ENCODE measurements at places on chromosomes 7 and 10.

DNA sequence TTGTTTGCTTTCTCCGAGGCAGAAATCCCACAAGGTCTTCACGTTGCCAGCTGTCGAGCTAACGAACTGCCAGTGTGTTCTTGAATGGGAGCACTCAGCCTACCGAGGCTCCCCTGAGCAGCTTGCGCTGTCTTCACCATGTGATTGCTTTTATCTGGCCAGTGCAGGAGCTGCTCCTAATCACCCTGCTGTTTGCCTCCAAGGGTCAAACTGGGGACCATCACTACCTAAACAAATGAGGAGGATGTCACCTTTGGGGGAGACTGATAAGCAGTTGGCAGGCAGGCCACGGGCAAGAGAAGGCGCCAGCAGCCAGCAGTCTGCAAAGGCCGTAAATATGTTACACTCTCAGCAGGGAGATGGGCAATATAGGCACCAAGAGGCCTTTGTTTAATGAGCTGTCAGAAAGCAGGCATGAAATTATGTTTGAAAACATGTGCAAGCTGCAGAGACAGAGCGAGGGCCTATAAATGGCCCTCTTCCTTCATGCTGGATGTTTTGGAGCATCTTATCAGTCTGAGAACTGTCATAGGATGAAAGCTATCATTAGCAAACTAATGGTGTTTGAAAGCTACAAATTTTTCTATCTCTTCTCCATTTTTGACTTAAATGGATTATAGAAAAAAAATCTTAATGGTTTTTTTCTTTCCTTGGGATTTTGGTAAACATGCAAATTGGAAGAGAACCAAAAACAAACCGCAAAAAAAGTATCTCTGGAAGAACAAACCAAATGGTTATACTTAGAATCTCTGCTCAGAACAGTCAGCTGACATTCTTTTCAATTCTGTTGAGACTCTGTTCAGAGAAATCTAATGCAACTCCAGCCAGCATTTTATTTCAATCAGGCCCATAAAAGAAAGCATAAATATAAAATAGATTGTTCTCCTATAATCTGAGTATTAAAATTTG is 267.3 kb upstream of the NPVF start:
- DNase-seq = no peak

DNA sequence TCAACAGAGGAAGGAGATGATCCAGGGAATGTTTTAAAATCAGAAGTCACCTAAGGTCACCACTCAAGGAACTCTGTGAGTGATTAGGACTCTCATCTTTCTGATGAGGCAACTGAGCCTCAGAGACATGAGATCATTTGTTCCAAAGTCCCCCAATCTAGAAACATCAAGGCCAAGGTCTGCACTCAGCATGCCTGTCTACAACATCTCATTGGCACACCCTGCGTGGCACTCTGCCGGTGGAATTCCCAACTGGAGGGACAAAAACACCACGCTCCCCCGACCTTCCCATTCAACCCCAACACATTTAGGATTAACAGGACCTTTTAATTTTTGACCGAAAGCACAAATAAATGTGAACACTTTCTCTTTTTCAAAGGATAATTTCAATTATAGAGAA is 31.4 kb downstream of the CPXM2 start:
- no peak for DNase-seq

- no peak for DNase-seq
Observed at GRCh38 chr10:132328738-132329137, 3.3 kb upstream of the LRRC27 start.

GRCh38 chr7:33129806-33130153 is 416 bp downstream of the BBS9 start:
- DNase-seq = no peak

DNA sequence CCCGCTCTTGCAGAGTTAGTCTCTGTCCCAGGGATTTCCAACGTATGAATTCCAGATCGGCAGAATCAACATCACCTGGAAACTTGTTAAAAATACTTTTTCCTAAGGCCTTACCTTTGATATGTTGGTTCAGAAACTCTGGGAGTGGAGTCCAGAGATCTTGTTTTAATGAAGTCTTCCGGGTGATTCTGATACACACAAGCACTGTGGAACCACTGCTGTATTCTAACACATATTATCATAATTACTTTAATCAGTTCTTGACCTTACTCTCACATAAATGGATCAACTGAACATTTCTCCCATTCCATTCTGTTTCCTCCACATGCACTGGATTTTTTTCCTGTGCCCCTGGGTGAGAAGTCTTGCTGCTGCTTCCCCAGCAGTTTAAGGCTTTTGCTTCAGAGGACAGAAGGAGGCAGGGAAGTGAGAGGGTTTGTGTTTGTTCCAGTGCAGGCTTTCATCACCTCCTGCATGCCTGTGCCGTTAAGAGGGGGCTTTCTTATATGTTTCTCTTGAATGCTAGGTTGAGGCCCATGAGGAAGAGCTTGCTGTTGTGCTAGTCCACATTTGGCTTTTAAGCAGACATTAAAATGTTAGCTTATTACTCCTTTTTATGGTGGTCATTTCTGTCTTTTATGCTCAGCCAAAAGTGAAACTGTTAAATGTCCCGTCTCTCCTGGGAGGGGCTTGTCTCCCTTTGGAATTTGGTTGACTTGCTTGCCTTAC is 32.4 kb downstream of the CCSER2 start:
- no peak for DNase-seq

- no peak for DNase-seq
Observed at GRCh38 chr10:123142701-123143161, 5.2 kb upstream of the HMX2 start.

DNA sequence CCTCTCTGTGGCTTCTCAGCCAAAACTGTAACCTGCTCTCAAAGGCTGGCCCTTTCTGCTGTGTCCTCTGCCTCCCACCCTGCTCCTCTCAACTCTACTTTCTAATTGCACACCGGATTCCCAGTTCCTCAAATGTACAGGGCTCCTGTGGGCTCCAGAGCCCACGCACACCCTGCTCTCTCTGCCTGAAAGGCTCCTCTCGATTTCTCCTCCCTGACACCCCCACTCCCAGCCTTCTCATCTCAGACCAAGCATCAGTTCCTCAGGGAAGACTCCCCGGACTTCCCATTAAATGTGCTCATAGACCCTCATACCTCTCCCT is 111.7 kb upstream of the STEAP1B start:
- no peak for DNase-seq

GRCh38 chr10:72259491-72260238 is 14.1 kb upstream of the DDIT4 start:
- DNase-seq = peak; percentile 82

GRCh38 chr10:118868589-118868988 is 113.8 kb upstream of the CACUL1 start:
- DNase-seq = no peak

DNA sequence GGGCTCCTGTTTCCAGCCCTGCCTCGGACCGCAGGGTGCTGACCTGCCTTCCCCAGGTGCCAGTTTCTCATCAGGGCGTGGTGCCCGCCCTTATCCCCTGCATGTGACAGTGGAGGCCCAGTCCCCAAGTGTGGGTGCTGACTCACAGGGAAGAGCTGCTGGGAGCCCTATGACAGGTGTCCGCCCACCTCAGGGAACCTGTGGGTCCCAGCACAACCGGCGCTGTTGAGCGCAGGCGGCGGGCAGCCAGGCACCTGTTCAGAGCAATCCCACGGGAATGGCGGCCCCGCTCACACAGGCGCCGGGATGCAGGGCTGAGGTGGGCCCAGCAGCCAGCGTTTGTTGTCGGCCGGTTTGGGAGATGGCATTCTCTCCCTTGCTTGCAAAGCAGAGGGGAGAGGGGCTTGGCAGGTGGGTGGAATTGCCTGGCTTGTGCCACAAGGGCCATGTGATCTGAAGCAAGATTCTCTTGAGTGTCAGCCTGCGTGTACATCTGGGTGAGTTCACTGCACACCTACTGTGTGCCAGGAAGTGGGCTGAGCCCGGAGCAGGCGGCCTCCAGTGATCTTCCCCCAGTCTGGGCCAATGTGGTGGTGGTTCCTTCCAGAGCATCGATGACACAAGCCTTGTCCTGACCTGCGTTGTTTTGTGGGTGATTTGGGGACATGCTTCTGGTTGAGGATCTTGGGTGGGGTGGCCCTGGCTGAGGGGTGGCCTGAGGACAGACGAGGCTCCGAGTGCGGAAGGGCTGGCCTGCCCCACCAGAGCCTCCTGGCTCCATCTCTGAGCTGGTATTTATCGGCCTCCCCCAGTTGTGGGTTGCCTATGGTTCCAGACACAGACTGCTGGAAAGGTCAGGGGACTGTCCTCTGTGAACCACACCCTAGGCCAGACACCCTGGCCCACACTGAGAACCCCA is 2.4 kb downstream of the PWWP2B start:
- no peak for DNase-seq

- DNase-seq = no peak
Observed at GRCh38 chr7:155684543-155684942, 40.1 kb downstream of the RBM33 start.

GRCh38 chr7:45920502-45921380 is at the start of gene IGFBP3:
Gene IGFBP3 (minus strand): TSS chr7:45921272. CDS start chr7:45921140, 132 bp downstream.
- peak; percentile 34 for DNase-seq

DNA sequence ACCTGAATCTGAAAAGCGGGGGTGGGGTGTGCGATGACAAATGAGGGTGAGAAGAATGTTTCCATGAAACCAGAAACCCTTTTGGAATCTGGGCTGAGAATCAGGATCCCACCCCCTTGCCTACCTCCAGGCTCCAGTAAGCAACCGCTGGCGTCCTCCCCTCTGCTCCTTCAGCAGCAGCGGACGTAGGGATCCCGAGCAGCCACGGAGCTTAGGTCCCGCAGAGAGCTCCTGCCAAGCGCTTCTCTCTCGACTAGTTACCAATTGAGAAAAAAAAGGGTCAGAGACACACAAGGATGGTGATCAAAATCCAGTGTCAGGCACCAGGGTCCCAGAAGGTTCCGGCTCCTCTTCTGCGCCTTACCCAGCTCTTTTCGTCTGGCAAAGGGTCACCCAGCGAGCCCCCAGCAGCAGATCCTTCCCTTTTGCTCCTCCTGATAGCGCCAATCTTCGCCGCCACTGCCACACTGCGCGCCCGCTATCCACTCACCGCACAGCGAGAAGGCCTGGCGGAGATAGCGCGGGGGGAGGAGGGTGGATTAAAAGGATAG is 733.5 kb downstream of the ZWINT start:
- no peak for DNase-seq

DNA sequence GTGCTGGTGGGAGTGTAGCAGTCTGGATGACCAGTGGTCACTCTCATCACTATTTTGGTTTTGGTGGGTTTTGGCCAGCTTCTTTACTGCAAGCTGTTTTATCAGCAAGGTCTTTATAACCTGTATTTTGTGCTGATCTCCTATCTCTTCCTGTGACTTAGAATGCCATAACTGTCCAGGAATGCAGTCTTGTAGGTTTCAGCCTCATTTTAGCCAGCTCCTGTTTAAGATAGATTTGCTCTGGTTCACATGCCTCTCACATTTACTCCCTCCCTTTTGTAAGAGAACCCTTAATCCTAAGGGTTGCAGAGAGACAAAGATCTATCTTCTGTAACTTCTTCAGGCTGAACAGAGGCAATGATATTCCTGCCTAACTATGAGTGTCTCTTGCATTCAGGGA is 51.2 kb upstream of the INHBA start:
- DNase-seq = no peak

DNA sequence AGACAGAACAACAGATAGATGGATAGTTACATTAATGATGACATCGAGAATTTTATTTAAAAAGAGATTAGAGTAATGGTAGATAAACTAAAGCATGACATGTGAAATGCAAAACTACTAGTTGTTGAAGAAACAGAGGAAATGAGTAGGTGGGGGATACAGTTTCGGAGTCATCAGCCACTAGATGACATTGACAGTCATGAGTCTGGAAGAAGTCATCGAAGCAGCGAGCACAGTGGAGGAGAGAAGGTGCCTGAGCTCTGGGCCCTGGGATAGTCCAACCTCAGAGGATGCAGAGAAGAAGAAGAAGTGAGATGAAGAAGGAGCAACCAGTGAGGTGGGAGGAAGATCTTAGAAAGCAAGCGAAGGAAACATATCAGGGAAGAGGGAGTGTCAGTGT is 20.2 kb upstream of the SEC61A2 start:
- DNase-seq = no peak

- no peak for DNase-seq
Observed at GRCh38 chr7:2729893-2730716, 42.1 kb downstream of the AMZ1 start.

GRCh38 chr7:116534790-116535189 is 10.0 kb downstream of the CAV1 start:
- DNase-seq = no peak

DNA sequence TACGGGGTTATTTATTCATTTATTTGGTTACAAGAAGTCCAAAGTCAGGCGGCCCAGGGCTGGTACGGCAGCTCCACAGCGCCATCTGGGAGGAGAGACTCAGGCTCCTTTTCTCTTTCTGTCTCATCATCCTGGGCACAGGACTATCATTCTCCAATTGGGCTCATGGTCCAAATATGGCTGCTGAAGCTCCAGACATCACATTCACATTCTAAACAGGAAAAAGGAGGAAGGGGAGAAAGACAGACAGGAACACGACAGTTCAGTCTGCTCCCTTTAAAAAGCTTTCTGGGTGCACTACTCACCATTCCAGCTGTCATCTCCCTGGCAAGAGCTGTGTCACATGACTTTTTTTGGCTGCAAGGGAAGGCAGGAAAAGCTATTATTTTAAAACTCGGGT is 74.4 kb upstream of the PDZD8 start:
- no peak for DNase-seq

GRCh38 chr10:6669269-6669859 is 89.3 kb upstream of the PRKCQ start:
- no peak for DNase-seq

DNA sequence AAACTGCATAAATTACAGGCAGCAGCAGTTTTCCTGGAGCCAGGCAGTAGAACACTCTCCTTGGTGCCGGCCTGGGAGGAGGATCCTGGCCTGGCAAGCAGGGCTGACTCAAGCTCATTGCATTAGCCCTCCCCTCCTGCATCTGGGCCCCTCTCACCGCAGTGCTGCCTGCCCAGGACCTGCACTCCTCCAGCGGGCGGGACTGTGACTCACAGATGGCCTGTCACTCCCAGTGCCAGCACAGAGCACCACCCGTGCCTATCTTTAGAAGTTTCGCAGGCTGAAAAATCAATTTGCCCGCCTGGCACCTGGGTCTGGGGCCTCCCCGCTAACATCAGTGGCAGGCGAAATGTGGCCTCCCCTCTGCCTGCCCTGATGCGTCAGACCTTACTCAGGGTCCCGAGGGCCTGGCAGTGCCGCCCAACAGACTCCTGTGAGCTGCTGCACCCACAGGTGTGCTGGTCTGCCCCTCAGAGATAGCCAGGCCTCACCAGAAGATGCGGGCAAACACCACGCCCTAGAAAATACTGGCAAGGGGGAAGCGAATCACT is 123.8 kb downstream of the KCNMA1 start:
- DNase-seq = no peak

DNA sequence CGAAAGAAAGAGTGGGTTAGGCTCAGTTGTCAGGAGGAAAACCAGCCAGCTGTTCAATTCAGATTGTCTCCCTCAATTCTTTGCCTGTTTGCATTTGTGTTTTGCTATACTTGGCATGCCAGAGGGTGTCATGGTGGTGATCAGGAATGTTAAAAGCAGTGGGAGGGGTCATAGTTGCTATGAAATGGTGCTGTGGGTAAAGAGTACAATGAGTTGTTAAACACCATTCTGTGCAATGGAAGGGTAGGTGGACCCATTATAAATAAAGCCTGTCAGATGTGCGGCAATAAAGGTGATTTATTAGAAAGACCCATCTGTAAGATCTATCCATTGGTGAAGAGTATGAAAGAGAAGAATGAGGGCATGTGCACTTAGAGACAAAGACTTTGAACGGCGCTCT is 82.2 kb downstream of the MRPL32 start:
- DNase-seq = no peak

GRCh38 chr7:80679921-80680907 is 41.8 kb downstream of the CD36 start:
- no peak for DNase-seq
